ENCODE measurements at places on chromosomes 6 and 20. TPM values are rescaled to one million over a fixed set of nuclear protein-coding genes. Genes with fewer than 3 reads are reported as not detected.

DNA sequence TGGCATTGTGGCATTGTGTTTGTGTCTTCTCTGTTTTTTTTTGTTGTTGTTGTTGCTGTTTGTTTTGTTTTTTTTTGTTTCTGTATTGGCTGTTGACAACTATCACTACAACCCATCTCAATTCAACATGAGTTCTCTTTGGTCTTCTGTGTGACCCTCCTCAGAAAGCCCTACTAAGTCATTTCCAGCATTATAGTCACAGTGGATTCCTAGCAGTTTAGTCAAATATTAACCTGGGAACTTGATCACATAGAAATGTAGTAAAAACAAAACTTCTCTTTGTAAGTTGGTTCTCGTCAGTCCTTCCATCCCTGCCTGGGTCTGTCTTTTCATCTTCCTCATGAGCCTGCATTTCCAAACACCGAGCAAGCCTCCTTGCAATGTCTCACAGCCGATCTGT, 16.8 kb downstream of the SLC17A2 start:
- no peak for DNase-seq

DNA sequence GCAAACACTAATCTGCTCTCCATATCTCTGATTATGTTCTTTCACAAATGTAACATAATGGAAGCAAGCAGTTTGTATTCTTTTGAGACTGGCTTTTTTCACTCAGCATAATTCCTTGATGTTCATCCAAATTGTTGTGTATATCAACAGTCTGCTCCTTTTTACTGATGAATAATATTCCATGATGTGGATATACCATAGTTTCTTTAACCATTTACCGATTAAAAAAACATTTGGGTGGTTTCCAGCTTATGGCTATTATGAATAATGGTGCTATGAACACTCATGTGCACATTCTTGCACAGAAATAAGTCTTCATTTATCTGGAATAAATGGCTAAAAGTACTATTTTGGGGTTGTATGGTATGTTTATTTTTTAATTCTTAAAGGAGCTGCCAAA, 708.9 kb downstream of the RFPL4B start:
- no peak for DNase-seq

Gene SLC26A8
- 0.46 TPM for total RNA-seq

DNA sequence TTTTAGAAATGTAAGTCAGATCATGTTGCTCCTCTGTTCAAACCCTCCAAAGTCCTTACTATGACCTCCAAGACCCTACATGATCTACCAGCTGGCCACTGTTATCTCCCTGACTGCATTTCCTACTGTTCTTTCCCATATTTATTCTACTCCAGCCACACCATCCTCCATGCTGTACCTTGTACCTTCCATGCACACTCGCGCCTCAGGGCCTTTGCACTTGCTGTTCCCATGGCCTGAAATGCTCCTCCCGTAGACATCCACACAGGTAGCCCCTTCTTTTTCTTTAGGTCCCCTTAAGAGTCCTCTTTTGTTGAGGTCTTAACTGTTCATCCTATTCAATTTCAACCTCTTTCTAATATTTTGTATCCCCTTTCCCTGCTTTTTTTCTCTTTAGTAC, 47.0 kb downstream of the HEBP2 start:
- DNase-seq: no peak

DNA sequence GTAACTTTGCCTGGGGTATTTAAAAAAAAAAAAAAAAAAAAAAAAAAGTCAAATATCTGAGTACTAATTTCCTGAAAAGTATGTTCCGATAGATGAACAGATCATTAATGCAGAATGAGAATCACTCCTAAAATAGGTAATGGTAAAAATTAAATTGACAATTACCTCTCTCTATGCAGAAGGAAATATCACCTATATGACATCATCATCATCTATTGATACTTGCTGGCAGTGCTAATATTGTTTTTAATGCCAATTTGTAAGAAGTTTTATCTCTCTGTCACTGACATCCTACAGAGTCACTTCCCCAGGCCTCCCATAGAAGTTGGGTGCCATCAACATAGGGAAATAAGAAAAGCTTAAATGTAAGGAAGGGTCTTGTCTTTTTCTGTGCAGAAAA, 29.9 kb downstream of the ADNP start:
- DNase-seq: no peak

Gene APOM
- 4.4 TPM for total RNA-seq

DNA sequence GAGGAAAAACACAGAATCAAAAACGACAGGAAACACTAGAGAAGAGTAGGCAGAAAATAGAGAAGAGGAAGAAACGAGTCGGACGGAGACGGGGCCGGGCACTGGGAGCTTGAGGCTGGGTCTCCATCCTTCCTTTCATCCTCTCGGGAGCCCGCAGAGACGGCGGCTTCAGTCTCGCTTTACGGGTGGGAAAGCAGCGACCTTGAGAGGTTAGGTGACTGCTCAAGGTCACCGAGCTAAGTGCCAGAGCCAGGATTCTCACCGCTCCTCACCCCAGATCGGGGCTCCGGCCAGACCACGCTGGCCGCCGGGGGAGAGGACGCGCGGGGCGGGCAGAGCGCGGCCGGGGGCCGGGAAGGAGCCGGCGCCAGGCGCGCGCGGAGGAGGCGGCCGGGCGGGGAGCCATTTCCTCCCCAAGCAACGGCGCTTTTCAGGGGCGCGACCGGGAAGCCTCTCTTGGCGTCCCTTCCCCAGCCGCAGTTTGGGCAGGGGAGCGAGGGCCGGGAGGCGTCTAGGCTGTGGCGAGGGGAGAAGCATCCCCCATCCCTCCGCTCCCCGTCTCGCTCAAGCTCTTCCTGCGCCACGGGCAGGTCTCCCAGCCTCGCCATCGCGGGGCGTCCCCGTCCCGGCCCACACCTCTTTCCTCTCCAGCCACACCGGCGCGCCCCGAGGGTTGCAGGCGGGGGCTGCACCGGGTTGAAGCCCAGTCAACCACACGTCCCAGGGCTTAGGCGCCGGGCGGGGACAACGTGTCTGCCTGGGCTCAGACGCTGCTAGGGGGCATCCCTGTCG, 24.1 kb upstream of the MAP3K7 start:
- DNase-seq: peak; percentile 11
